Sciatic nerve (tissue), 2 donors: ENCODE measurements at places on chromosomes 11 and 22. TPM values are rescaled to one million over a fixed set of nuclear protein-coding genes. Genes with fewer than 3 reads are reported as not detected.
A peak's percentile ranks its signal among the peaks of the same experiment; 100 is the strongest.

GRCh38 chr11:1161410-1162137, 3.8 kb downstream of the MUC5AC start:
- no peak for DNase-seq

DNA sequence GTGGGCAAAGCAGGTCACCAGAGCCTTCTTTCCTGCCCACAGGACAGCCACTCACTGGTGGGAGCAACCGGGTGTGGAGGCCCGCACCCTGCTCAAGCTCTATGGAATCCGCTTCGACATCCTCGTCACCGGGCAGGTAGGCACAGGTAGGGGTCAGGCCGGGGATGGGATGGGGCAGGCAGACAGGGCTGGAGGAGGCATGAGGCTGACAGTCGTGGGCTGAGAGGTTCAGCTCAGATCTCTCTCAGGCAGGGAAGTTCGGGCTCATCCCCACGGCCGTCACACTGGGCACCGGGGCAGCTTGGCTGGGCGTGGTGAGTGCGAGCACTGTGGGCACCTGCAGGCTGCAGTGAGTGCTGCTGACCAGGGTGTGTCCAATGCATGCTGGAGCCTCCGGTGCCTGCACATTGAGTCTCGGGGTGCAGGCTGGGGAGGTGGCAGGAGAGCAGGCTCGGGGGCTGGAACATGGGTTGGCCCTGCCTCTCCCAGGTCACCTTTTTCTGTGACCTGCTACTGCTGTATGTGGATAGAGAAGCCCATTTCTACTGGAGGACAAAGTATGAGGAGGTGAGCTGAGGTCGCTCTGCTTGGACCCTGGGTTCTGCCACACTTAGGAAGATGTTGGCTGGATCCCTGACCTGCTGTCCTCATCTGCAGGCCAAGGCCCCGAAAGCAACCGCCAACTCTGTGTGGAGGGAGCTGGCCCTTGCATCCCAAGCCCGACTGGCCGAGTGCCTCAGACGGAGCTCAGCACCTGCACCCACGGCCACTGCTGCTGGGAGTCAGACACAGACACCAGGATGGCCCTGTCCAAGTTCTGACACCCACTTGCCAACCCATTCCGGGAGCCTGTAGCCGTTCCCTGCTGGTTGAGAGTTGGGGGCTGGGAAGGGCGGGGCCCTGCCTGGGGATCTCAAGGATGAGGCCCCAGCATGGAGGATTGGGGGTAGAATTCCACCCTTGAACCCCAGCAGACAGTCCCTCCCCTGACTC, 6.3 kb downstream of the SLC7A4 start:
- DNase-seq, result no peak

GRCh38 chr11:110990311-110990710, 255.2 kb upstream of the POU2AF2 start:
- DNase-seq, result no peak

The SAA1 gene
- total RNA-seq, result 11.6 TPM

The BBOX1 gene
- 0.45 TPM for total RNA-seq

The ART1 gene
- total RNA-seq, result not detected

DNA sequence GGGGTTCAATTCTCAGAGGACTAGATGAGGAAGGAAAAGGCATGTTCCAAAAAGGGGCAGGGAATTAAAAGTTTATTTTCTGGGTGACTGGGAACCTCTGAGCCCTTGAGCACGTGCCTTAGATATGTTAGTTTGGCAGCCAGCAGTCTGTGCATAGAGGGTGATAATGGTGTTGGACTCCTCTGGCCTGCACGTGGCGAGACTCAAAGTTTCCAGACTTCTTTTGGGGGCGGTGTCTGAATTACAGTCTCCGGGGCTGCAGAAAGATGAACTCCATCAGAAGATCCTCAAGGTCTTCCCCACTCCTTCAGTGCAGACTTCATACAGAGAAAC, 861 bp upstream of the ZNRF3 start:
- no peak for DNase-seq

DNA sequence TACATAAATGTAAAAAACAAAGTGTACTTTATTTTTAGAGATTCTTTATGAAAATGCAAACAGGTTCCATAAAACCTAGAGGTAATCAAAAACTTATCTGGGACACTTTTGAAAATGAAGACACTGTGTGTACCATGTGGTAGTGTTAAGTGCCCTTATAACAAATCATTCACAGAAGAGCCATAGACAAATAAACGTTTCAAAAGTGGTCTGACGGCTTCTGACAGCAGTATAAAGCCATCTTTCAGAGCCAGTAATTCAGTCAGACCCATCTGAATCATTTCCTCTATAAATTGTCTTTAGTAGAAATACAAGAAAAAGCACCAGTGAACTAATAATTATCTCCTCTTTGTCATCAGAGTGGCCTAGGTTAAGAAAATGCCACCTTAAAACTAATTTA, 100.0 kb downstream of the PAX6 start:
- DNase-seq, result no peak

GRCh38 chr22:46905415-46905814, 143.0 kb downstream of the TBC1D22A start:
- peak; percentile 55 for DNase-seq

- DNase-seq, result no peak
These were observed 39.0 kb downstream of the ADAMTS8 start for GRCh38 chr11:130389335-130389935.

The HMOX1 gene
- total RNA-seq, result 78.5 TPM

- DNase-seq, result no peak
These were observed 74.0 kb upstream of the TCF20 start for GRCh38 chr22:42344361-42344905.

DNA sequence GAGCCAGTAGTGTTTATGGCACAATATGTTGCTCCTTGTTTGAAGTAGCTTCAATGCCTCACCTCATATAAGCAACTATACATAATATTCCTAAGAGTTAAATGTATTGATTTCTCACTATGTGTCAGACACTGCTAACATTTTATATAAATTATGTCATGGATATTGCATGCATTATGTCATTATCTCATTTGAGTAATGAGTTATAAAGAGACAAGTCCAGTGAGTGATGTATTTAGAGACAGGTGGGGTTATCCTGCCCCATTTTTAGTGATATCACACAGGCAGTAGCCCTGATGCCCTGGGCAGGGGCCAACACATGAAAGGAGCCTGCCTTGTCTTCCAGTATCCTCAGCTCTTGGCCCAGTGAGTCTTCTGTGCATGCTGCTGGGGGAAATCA, 247.0 kb upstream of the SESN3 start:
- no peak for DNase-seq

DNA sequence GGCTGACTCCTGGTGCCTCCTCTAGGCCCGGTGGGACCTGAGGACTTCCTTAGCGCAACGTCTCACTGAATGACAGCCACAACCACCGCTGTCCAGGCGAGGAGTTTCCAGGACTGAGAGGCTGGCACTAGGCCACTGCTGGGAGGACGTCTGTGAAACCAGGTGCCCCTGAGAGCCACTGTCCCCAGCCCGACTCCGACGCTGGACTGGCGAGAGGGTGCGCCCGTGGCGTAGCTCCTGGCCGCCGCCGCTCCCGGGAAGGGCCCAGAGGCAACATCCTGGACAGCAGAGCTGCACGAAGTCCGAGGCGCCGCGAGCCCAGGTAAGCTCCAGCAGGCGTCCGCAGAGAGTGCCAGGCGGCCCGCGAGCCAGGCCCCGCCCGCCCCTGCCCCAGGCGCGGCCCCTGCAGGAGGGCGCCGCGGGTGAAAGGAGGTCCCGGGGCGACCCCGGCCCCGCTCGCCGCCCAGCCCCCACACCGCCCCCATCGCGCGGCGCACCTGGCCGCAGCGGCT, 525 bp downstream of the DGCR2 start:
- DNase-seq, result peak; percentile 73

The C11orf97 gene
- total RNA-seq, result not detected

DNA sequence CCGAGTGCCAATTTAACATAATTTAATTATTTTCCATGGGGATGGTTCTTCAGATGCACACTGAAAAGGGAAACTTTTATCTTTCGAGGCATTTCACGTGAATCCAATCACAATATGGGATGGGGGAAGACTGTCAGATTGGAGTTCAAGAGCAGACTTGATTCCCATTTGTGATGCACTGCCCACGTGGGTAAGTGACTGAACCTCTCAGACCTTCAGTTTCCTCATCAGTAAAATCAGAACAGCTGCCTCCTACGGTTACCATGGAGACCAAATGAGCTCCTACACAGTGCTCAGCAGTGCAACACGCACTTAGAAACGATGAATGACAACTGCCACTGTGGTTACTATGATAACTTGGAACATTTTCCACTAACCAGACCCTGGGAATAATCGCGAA, 21.7 kb downstream of the KIAA0930 start:
- DNase-seq, result no peak

DNA sequence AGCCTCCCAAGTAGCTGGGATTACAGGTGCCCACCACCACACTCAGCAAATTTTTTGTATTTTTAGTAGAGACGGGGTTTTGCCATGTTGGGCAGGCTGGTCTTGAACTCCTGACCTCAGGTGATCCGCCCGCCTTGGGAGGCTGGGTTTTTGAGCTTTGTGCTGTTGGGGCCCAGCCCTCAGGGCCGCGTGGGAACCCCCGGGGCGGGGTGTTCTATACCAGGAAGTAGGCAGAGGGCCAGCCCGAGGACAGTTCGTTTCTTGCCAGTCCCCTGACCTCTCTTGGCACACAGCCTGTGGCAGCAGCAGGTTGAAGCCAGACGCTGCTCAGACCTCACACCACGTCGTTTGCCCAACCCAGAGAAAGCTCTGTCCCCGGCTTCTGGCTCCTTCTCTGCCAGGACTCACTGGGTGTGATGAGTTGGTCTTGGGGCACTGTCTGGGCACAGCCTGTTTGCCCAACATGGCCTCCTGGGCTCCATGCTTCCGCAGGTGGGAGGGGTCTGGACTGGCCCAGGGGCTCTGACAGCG, 24.9 kb upstream of the CHKA start:
- peak; percentile 80 for DNase-seq

GRCh38 chr22:45238957-45239680, 1.6 kb downstream of the KIAA0930 start:
- no peak for DNase-seq

- DNase-seq, result no peak
These were observed 79.6 kb downstream of the GRK3 start for GRCh38 chr22:25644122-25644521.

GRCh38 chr11:13921545-13921944, 41.0 kb upstream of the SPON1 start:
- no peak for DNase-seq

The IGLL1 gene
- not detected for total RNA-seq

The TPH1 gene
- 0.89 TPM for total RNA-seq

- DNase-seq, result peak; percentile 50
These were observed 5.5 kb upstream of the PHLDA2 start for GRCh38 chr11:2934611-2935239.
